Fibroblast of lung (primary cell): ENCODE measurements at places on chromosomes 2 and 18. TPM values are rescaled to one million over a fixed set of nuclear protein-coding genes. Genes with fewer than 3 reads are reported as not detected.

The MYL12A gene
- 499 and 826 TPM in 2 replicates for total RNA-seq

The SPATA3 gene
- not detected in 2 replicates for total RNA-seq

The MOGAT1 gene
- total RNA-seq = not detected in 2 replicates

The AGXT gene
- not detected in 2 replicates for total RNA-seq

The C1QL2 gene
- not detected in 2 replicates for total RNA-seq

The SIX3 gene
- not detected in 2 replicates for total RNA-seq

The TNFRSF11A gene
- 0.26 and 0.66 TPM in 2 replicates for total RNA-seq

The WDR75 gene
- 46.0 and 54.0 TPM in 2 replicates for total RNA-seq

The MGAT4A gene
- 0.17 and 0.26 TPM in 2 replicates for total RNA-seq

The SLC4A5 gene
- total RNA-seq = under 0.01 and 0.17 TPM in 2 replicates

The MTCL1 gene
- 38.0 and 56.0 TPM in 2 replicates for total RNA-seq

The GALNT1 gene
- total RNA-seq = 31.7 and 36.7 TPM in 2 replicates

The SOWAHC gene
- 7.1 and 10.3 TPM in 2 replicates for total RNA-seq

The PER2 gene
- 2.1 and 4.6 TPM in 2 replicates for total RNA-seq

The RMDN2 gene
- 5.1 and 5.4 TPM in 2 replicates for total RNA-seq

The ONECUT2 gene
- total RNA-seq = under 0.01 TPM in 2 replicates

The SLC66A2 gene
- total RNA-seq = 34.4 and 46.1 TPM in 2 replicates

The IL1F10 gene
- not detected in 2 replicates for total RNA-seq

The DSC3 gene
- under 0.01 and 0.17 TPM in 2 replicates for total RNA-seq

The SCYGR4 gene
- not detected in 2 replicates for total RNA-seq

The FBXO15 gene
- 0.77 and 0.83 TPM in 2 replicates for total RNA-seq

The ASIC4 gene
- under 0.01 and 0.33 TPM in 2 replicates for total RNA-seq

The NCOA1 gene
- 14.6 and 15.5 TPM in 2 replicates for total RNA-seq

The PJVK gene
- total RNA-seq = 2.1 and 4.3 TPM in 2 replicates

The TBR1 gene
- total RNA-seq = not detected in 2 replicates

The PRKAG3 gene
- 0.26 and 0.33 TPM in 2 replicates for total RNA-seq

The WNT10A gene
- not detected in 2 replicates for total RNA-seq

The RAX gene
- not detected in 2 replicates for total RNA-seq

The IL1R2 gene
- total RNA-seq = 0.17 and 1.0 TPM in 2 replicates

The SPP2 gene
- total RNA-seq = not detected in 2 replicates

The ANKRD44 gene
- 4.9 and 7.6 TPM in 2 replicates for total RNA-seq

The ALPP gene
- total RNA-seq = not detected in 2 replicates

The HRH4 gene
- under 0.01 TPM in 2 replicates for total RNA-seq

The EN1 gene
- total RNA-seq = under 0.01 TPM in 1 of 2 replicates, not detected in the other

The NEU2 gene
- total RNA-seq = not detected in 2 replicates

The DLX1 gene
- not detected in 2 replicates for total RNA-seq

The CFAP65 gene
- total RNA-seq = not detected in 2 replicates

The IL18RAP gene
- under 0.01 TPM in 1 of 2 replicates, not detected in the other for total RNA-seq

The SERPINB3 gene
- not detected in 2 replicates for total RNA-seq

The RAB6D gene
- total RNA-seq = under 0.01 TPM in 1 of 2 replicates, not detected in the other

The LYG1 gene
- 0.26 and 0.50 TPM in 2 replicates for total RNA-seq

The SLC11A1 gene
- total RNA-seq = 0.17 and 0.26 TPM in 2 replicates

The RND3 gene
- total RNA-seq = 559 and 1,405 TPM in 2 replicates

The ESPNL gene
- 1.3 and 2.8 TPM in 2 replicates for total RNA-seq

The DCDC2C gene
- not detected in 2 replicates for total RNA-seq

The BOLL gene
- not detected in 2 replicates for total RNA-seq
